HTR-8/SVneo (cell line): ENCODE measurements at places on chromosomes 1 and 21.
A peak's percentile ranks its signal among the peaks of the same experiment; 100 is the strongest.

DNA sequence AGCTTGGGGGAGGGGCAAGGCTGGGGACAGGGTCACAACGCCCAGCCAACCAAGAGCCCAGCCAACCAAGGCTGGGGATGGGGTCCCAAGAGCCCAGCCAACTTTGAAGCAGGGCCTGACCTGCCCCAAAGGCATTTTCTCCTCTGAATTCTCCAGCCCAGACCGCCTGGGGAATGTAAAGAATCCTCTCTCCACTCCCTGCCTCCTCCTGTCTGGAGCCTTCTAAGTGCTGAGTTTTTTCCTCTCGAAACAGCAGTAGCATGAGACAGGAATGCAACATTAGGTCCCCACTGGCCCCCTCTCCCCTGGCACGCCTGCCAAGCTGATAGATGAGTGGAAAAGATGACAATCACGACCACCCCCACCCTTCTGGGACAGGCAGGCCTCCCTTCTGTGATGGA lies 17.0 kb downstream of the C1orf198 start:
- peak; percentile 74 for DNase-seq

GRCh38 chr1:26259578-26259977 lies 20.3 kb upstream of the SH3BGRL3 start:
- no peak for DNase-seq

- no peak for DNase-seq
These were observed 22.1 kb upstream of the CLSTN1 start for GRCh38 chr1:9845914-9846313.

GRCh38 chr1:108051631-108052377 lies 86.8 kb upstream of the VAV3 start:
- no peak for DNase-seq

DNA sequence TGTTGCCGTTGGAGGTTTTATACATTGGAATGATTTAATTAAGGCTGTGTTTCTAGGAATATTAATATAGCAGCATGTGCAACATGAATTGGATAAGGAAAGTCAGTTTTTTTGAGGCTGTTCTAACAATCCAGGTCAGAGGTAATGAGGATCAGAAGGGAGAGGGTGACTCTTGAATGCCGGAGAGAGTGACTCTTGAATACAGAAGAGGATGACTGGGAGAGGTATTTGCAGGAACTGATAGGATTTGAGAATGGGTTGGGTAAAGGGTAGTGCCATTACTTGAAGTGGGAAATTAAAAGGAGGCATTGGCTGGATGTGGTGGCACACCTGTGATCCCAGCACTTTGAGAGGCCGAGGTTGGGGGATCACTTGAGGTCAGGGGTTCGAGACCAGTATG lies 55.6 kb upstream of the MACF1 start:
- no peak for DNase-seq

- no peak for DNase-seq
These were observed 104.0 kb downstream of the GDAP2 start for GRCh38 chr1:117825414-117825813.

DNA sequence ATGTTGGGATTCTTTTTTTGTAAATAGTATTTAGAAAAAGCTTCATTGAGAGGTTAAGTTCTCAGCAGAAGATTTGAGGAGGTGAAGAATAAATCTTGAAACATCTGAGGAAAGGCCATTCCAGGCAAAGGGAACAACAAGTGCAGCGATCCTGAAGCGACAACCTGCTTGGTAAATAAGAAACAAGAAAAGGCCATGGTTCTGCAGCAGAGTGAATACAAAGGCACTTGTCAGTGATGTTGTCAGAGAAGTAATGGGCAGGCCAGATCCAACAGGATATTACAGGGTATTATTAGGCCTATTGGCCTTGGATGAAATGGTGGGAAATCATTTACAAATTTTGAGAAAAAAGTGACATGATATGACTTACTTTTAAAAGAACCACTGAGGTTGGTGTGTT lies 960.0 kb downstream of the PLA2G4A start:
- DNase-seq: no peak
